ENCODE measurements at places on chromosomes 7 and 10.
A peak's percentile ranks its signal among the peaks of the same experiment; 100 is the strongest.

GRCh38 chr7:38535073-38535472 is 96.1 kb downstream of the AMPH start:
- no peak for DNase-seq

GRCh38 chr10:61869041-61869675 is 32.3 kb upstream of the ARID5B start:
- DNase-seq, result no peak

DNA sequence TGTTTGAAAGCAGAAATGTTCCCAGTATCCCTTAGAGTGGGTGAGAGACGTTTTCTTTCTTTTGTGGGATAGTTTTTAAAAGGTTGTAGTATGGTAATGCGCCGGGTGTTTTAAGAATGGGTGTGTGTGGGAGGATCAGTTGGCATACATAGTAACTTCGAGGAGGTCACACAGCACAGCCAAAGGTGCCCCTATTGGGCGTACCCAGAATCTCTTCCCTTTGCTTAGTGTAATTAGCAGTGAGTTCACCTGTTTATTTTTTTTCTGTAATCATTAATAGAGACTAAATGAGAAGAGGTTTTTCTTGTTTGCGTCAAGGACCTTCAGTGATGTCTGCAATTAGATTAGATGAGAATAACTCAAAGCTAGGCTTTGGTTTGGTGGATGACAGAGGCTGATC is 1.5 kb downstream of the PLEKHA8 start:
- DNase-seq, result peak; percentile 17

DNA sequence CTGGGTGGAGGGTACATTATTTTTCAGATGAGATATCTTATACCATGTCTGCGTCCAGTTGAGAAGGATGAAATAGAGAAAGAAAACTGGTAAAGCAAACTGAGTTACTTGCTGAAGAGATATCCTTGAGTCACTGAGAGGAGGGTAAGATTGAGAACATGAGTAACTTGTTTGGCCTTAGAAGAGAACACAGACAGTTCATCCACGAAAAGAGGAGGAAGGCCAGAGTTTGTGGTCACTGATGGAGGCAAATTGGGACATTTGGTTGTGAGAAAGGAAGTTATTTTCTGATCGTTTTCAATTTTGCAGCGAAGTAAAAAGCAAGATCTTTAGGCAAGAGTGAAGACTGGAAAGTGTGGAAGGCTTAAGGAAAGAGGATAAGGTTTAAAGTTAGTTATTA is 15.6 kb downstream of the MBL2 start:
- no peak for DNase-seq

- no peak for DNase-seq
Measured at GRCh38 chr10:49645417-49645816, 31.6 kb downstream of the CHAT start.

All from activated CD4-positive, alpha-beta T cell treated with anti-CD3 and anti-CD28 coated beads for 4 hours (primary cell).